Tibial nerve (tissue), 4 donors: ENCODE measurements at places on chromosomes 6 and 20. TPM values are rescaled to one million over a fixed set of nuclear protein-coding genes. Genes with fewer than 3 reads are reported as not detected.

GRCh38 chr6:4776131-4776492 is at the start of gene CDYL:
CDYL (plus strand) TSS chr6:4776404; CDS start chr6:4776784, 380 bp downstream.
- H3K4me1 ChIP-seq, result peaks cover 7% of the 10 kb centered on the region
- peak within 1 kb of the TSS; percentile 59 for H3K4me3 ChIP-seq
- DNase-seq, result peak; percentile 64
- no peaks in the 10 kb centered on the region for H3K27me3 ChIP-seq
- H3K27ac ChIP-seq, result peak within 1 kb of the TSS; percentile 86
- no peaks in the 10 kb centered on the region for H3K36me3 ChIP-seq

The SLC22A1 gene
- total RNA-seq, result 1.3 TPM

- H3K4me3 ChIP-seq, result no peak overlapping the region
- no peak for DNase-seq
- no peak overlapping the region for H3K27ac ChIP-seq
- H3K4me1 ChIP-seq, result no peaks in the 10 kb centered on the region
These were observed 17.2 kb upstream of the WFDC10A start for GRCh38 chr20:45612314-45612713.

DNA sequence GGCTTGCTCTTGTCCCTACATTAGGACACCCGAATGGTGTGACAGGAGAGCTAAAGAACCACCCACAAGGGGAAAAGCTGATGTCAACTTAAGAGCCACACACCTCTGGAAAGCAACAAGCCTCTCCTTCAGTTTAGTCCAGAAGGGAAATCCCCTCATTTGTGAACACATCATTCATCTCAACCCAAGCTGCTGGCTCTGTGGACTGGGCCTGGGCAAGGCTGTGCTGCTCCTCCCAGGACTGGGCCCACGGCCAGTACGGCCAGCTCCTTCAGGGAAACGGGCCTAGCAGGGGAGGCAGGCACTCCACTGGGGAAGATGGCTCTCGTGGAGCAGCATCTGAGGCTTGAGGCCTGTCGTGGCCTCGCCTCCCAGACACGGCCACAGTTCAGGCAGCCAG is 12.8 kb upstream of the SLC4A11 start:
- H3K27ac ChIP-seq, result no peak overlapping the region
- DNase-seq, result no peak
- H3K4me3 ChIP-seq, result no peak overlapping the region
- peaks cover 73% of the 10 kb centered on the region for H3K36me3 ChIP-seq
- peaks cover 8% of the 10 kb centered on the region for H3K27me3 ChIP-seq
- H3K4me1 ChIP-seq, result peaks cover 15% of the 10 kb centered on the region

DNA sequence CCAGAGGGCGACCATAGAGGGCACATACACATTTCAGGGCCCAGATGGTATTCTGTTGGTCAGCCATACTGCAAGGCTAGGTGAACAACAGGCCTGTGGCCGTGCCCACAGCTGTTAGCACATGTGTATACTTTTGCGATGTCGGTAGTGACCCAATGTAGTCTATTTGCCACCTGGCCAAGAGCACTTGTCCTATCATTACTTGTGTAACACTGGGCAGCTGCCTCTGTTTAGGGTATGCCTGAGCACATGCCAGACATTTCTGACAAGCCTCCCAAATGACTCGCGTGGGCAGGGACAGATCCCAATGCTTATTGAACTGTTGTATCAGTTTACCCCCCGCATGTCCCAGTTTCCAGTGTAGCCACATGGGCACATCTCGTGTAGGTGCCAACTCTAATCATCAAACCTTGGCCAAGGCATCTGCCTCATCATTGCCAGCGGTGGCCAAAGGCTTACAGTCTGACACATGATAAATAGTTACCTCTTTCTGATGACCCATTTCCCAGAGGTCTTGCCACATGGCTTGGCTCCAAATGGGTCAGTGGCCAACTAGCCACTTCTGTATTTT is 74.4 kb upstream of the FBXL4 start:
- no peaks in the 10 kb centered on the region for H3K27me3 ChIP-seq
- no peak overlapping the region for H3K4me3 ChIP-seq
- H3K36me3 ChIP-seq, result no peaks in the 10 kb centered on the region
- no peak overlapping the region for H3K27ac ChIP-seq
- no peak for DNase-seq
- no peaks in the 10 kb centered on the region for H3K4me1 ChIP-seq

DNA sequence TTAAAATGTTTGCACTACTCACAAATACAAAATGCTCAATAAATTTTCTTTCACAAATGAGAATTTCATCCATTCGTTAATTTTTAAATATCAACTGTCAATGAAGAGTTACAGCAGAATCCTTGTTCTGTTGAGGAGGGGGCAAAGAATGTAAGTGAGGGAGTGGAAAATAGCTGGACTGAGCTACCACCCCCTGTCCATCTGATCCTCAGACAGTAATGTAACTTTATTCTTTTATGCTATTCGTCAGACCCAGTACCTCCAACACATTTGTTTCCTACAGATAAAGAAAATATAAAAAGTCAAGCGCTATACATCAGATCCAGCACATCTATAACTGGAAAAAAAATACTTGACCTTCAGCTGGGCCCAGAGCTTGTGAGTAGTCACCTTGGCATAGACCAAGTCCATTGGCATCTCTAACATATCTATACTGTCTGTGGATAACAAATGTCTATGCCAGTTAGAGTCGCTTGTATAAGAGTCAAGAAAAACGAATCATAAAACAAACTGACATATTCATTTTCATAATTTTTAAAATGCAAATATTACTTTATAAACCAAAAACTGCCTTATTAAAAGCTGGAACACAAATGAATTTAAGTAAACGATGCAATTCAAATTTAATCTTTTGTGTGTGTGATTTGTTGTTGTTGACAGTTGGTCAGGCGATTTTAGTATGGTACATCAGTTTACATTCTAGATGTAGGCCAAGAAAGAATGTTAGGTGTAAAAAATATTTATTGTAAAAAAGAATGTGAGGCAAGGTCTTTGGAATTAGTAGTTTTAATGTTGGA is 57.2 kb upstream of the HFE start:
- no peak overlapping the region for H3K4me3 ChIP-seq
- no peaks in the 10 kb centered on the region for H3K36me3 ChIP-seq
- peaks cover 4% of the 10 kb centered on the region for H3K4me1 ChIP-seq
- no peak overlapping the region for H3K27ac ChIP-seq
- H3K27me3 ChIP-seq, result no peaks in the 10 kb centered on the region

GRCh38 chr20:25485872-25486271 is 78.4 kb downstream of the GINS1 start:
- H3K27me3 ChIP-seq, result no peaks in the 10 kb centered on the region
- no peak for DNase-seq
- H3K4me3 ChIP-seq, result no peak overlapping the region
- no peaks in the 10 kb centered on the region for H3K4me1 ChIP-seq
- no peak overlapping the region for H3K27ac ChIP-seq
- no peaks in the 10 kb centered on the region for H3K36me3 ChIP-seq

DNA sequence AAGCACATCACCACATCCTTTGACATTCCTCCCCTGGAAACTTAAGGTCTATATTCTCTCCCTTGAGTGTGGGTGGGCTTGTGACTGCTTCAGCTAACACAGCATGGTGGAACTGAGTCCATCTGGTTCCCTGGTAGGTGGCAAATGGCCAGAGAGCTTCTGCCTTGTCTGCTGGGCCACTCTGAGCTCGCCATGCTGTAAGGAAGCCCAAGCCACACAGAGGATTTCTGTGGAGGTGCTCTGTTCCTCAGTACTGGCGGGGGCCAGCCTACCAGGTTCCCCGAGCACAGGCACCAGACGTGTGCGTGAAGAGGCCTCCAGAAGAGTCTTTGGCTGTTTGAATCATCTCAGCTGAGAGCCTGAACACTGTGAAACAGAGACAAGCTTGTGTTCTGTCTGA is 41.6 kb upstream of the PMEPA1 start:
- no peak overlapping the region for H3K27ac ChIP-seq
- H3K4me3 ChIP-seq, result no peak overlapping the region
- no peaks in the 10 kb centered on the region for H3K36me3 ChIP-seq
- H3K4me1 ChIP-seq, result peaks cover 7% of the 10 kb centered on the region
- H3K27me3 ChIP-seq, result no peaks in the 10 kb centered on the region
- DNase-seq, result no peak

DNA sequence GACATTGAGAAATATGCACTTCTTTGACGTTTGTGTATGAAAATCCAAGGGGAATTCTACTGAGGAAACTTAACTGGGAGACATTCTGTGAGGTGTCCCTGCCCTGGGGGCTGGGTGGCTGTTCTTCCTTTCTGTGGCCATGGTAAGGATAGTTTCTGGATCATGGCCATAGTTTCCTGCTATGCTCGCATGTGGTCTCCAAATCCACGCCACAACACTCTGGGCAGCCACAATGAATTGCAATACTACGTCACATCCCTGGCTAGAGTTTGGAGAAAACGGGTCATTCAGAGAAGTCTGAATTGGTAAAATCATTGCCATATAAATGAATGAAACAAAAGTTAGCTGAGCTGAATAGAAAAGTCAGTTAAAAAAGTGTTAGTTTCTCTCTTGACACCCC is 230.6 kb downstream of the UTRN start:
- no peak overlapping the region for H3K4me3 ChIP-seq
- H3K27ac ChIP-seq, result no peak overlapping the region
- no peak for DNase-seq
- no peaks in the 10 kb centered on the region for H3K4me1 ChIP-seq
- no peaks in the 10 kb centered on the region for H3K27me3 ChIP-seq
- peaks cover 62% of the 10 kb centered on the region for H3K36me3 ChIP-seq

GRCh38 chr6:160042788-160043301 is 74.0 kb downstream of the IGF2R start:
- no peak for DNase-seq
- H3K4me3 ChIP-seq, result no peak overlapping the region
- H3K27ac ChIP-seq, result no peak overlapping the region
- no peaks in the 10 kb centered on the region for H3K27me3 ChIP-seq
- H3K4me1 ChIP-seq, result peaks cover 6% of the 10 kb centered on the region

The WRNIP1 gene
- total RNA-seq, result 62.6 TPM

The HSPA1L gene
- 1.9 TPM for total RNA-seq

- no peaks in the 10 kb centered on the region for H3K4me1 ChIP-seq
- no peak for DNase-seq
- no peak overlapping the region for H3K4me3 ChIP-seq
These were observed 47.1 kb upstream of the MCM9 start for GRCh38 chr6:118981884-118982574.

The HTR1E gene
- total RNA-seq, result not detected

DNA sequence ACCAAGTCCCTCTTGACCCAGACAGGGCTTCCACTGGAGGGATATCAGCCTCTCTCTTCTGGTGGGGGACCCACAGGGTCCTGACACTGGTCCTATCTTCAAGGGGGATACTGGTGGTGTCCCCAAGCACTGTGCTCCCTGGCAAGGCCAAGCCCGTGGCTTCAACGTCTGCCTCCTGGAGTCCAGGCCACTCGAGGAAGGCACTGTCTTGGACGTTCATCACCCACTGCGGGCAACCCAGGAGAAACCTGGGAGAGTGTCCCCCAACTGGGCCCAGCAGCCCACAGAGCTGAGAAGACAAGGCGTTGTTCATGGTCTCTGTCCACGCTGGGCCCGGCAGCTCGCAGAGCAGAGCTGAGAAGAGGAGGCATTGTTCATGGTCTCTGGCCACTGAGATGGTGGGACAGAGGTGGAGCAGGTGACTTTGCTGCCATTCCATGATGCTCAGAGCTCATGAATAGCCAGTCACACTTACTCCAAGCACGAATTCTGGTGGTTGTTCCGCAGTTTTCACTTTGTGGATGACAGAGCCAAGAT is 37.5 kb upstream of the FRMD1 start:
- DNase-seq, result peak; percentile 4
- no peak overlapping the region for H3K27ac ChIP-seq
- H3K27me3 ChIP-seq, result no peaks in the 10 kb centered on the region
- H3K4me3 ChIP-seq, result no peak overlapping the region
- no peaks in the 10 kb centered on the region for H3K4me1 ChIP-seq
- no peaks in the 10 kb centered on the region for H3K36me3 ChIP-seq

The TAGAP gene
- 4.0 TPM for total RNA-seq

- no peaks in the 10 kb centered on the region for H3K27me3 ChIP-seq
- no peak overlapping the region for H3K4me3 ChIP-seq
- no peaks in the 10 kb centered on the region for H3K4me1 ChIP-seq
- no peaks in the 10 kb centered on the region for H3K36me3 ChIP-seq
- no peak for DNase-seq
These were observed 65.3 kb upstream of the KCNK16 start for GRCh38 chr6:39387785-39388184.

The HLA-DOA gene
- total RNA-seq, result 3.0 TPM

The CLPSL1 gene
- not detected for total RNA-seq

GRCh38 chr6:32046450-32047083 is 8.4 kb downstream of the CYP21A2 start:
- no peaks in the 10 kb centered on the region for H3K36me3 ChIP-seq
- no peaks in the 10 kb centered on the region for H3K27me3 ChIP-seq
- no peak overlapping the region for H3K4me3 ChIP-seq
- peaks cover 43% of the 10 kb centered on the region for H3K4me1 ChIP-seq

DNA sequence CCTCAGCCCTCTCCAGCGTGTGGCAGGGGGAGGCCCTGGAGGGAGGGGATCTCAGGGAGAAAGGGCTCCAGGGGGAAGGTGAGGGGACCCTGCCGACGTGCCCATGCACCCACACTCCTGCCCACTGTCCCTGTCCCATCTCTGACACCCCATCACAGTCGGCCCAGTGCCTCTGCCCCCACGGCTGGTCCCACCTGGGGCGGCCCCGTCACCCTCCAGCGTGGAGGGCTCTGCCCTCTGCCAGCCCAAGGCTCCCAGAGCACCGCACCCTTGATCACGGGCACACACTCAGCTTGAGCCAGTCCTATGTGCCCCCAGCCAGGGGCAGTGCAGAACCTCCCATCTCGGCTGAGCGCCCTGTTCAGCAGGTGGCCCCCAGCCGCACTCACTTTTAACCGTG is 9.2 kb downstream of the SLC4A11 start:
- H3K4me3 ChIP-seq, result no peak overlapping the region
- no peak overlapping the region for H3K27ac ChIP-seq
- H3K4me1 ChIP-seq, result no peaks in the 10 kb centered on the region
- H3K27me3 ChIP-seq, result peaks cover 7% of the 10 kb centered on the region
- H3K36me3 ChIP-seq, result peaks cover 20% of the 10 kb centered on the region

The EMILIN3 gene
- 1.8 TPM for total RNA-seq

DNA sequence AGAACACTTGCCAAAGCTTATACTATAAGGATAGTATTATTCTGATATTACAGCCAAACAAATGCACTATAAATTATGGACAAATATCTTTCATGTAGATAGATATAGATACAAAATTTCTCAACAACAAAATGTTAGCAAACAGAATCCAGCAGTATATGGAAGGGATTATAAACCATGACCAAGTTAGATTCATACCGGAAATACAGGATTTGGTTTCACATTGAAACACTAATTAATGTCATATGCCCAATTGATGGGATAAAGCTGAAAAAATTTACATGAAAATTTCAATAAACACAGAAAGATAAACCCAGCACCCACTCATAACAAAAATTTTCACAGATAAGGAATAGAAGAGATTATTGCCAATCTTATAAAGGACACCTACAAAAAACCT is 770.3 kb upstream of the SLC35B3 start:
- H3K4me3 ChIP-seq, result no peak overlapping the region
- no peaks in the 10 kb centered on the region for H3K36me3 ChIP-seq
- H3K27ac ChIP-seq, result no peak overlapping the region

DNA sequence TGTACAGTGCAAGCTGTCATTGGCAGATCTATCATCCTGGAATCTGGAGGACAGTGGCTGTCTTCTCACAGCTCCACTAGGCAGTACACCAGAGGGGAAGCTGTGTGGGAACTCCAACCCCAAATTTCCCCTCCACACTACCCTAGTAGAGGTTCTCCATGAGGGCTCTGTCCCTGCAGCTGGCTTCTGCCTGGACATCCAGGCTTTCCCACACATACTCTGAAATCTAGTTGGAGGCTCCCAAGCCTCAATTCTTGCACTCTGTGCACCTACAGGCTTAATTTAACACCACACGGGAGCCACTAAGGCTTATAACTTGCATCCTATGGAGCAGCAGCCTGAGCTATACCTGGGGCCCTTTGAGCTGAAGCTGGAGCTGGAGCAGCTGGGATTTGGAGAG is 43.0 kb upstream of the TRIM39 start:
- H3K4me3 ChIP-seq, result no peak overlapping the region
- DNase-seq, result no peak
- H3K27ac ChIP-seq, result no peak overlapping the region
- H3K4me1 ChIP-seq, result no peaks in the 10 kb centered on the region
- H3K27me3 ChIP-seq, result no peaks in the 10 kb centered on the region
